ENCODE measurements at places on chromosomes 7 and 10. TPM values are rescaled to one million over a fixed set of nuclear protein-coding genes. Genes with fewer than 3 reads are reported as not detected.

The SAMD8 gene
- 27.8 TPM for total RNA-seq

The PHYH gene
- total RNA-seq = 16.5 TPM

The STAG3 gene
- total RNA-seq = 0.91 TPM

- DNase-seq = no peak
These were observed 36.4 kb downstream of the FAM204A start for GRCh38 chr10:118305730-118306129.

- DNase-seq = no peak
These were observed 25.8 kb upstream of the ZRANB1 start for GRCh38 chr10:124916098-124916584.

GRCh38 chr10:70376436-70377378, 5.7 kb downstream of the LRRC20 start:
- peak; percentile 11 for DNase-seq

DNA sequence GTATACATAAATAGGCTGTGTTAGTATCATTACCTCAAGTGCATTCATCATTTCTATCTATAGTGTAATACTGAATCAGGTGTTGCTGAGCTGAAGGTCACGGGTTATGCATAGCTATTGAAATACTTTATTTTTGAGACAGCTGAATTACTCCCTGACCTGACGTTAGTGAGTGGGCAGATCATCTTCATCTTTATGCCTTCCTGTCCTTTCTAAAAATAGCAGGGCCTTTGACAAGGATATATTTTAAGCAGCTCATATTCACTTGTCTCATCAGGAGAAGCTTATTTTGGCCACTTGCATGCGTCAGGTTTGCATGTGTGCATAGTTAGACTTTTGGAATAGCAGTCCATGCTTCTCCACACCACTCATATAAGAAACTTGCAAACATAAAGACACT, 63.6 kb upstream of the DKK1 start:
- no peak for DNase-seq
